Suppressor macrophage treated with lipopolysaccharide for 1 hour (primary cell): ENCODE measurements at places on chromosomes 16 and 17.

GRCh38 chr17:65261152-65261551, 124.0 kb downstream of the RGS9 start:
- DNase-seq = no peak

GRCh38 chr17:40448213-40448638, 5.0 kb downstream of the IGFBP4 start:
- DNase-seq = peak; percentile 70

DNA sequence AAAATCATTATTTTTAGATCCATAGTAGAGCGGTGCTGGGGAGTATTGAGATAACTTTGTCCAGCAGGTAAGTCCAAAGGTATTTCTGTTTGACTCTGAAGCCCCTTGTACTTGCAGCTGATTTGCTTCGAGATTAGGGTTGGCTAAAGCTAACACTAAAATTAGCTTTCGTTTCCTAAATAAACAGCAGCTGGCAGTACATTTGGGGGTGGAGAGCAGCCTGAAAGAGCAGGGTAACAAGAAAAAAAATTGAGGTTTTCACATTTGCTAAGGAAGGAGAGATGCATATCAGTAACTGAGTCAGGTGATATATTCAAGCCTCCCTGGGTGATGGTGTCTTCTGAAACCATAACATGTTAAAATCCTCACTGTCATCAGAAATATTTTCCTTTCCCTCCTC, 37.4 kb upstream of the TMC5 start:
- DNase-seq = no peak

DNA sequence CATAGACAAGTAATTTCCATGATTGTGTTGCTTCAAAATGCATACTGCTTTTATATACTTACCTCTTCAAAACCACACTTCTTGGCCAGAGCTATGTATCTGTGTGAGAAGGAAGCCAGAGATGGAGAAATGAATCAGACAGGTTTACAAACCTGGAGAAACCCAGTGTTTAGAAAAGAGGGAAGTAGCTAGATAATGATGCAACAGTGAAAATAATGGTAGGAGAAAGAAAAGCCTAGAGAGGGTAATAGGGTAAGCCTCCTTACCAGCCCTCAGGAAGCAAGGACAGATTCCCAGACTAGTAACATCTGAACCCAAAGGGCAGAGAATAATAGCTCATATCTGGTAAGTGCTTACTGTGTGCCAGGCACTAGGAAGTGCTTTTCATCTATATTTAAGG, 250.3 kb upstream of the CDH11 start:
- DNase-seq = peak; percentile 3

- no peak for DNase-seq
Observed at GRCh38 chr16:2236337-2237101, at the start of gene DNASE1L2. Gene DNASE1L2 (plus strand): TSS chr16:2236444. CDS start chr16:2236817, 373 bp downstream.

- DNase-seq = peak; percentile 48
Observed at GRCh38 chr17:3964203-3965117, at the start of gene ATP2A3. Gene ATP2A3 (minus strand): TSS chr17:3964437. CDS start chr17:3964291, 146 bp downstream.

DNA sequence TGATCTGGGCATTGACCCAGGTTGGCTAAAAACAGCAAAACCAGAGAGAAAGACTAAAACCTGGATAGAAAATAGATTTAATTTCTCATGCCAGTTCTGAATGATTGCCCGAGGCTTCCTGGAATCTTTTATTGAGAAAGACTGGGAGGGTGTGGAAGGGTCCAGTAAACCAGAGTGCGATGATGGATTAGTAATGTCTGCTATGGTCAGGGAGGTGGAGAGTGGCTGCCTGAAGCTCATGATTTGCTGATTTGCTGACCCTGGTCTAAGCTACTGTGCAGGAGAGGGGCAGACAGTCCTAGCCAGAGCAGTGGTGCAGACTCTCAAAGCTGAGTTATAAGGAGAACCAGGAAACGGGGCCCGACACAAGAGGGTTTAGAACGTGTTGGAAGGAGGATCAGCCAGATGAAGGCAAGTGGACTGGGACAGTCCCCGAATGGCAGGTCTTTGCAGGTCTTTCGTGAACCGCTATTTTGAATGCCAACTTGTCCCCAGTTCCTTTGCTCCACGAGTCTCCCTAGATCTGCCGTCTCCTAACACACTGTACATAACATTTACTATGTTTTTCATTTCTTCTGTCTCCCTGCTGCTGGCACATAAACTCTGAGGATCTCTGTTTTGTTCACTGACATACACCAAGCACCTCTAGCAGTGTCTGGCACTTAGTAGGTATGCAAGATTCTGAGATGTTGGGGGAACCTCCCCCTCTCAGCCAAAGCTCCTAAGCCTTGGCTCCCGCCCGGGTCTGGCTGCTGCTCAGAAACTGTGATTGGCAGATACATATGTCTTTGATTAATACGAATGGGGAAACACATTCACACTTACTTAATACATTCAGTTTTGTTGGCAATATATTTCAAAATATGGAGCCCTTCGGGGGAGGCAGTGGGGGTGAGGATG, 237.3 kb upstream of the TNRC6C start:
- DNase-seq = no peak

GRCh38 chr17:1714980-1715802, 5.0 kb upstream of the TLCD2 start:
- DNase-seq = peak; percentile 91

GRCh38 chr17:57862694-57863667, 13.1 kb upstream of the MRPS23 start:
- DNase-seq = no peak

GRCh38 chr17:72417627-72418026, 296.8 kb downstream of the SOX9 start:
- DNase-seq = no peak

DNA sequence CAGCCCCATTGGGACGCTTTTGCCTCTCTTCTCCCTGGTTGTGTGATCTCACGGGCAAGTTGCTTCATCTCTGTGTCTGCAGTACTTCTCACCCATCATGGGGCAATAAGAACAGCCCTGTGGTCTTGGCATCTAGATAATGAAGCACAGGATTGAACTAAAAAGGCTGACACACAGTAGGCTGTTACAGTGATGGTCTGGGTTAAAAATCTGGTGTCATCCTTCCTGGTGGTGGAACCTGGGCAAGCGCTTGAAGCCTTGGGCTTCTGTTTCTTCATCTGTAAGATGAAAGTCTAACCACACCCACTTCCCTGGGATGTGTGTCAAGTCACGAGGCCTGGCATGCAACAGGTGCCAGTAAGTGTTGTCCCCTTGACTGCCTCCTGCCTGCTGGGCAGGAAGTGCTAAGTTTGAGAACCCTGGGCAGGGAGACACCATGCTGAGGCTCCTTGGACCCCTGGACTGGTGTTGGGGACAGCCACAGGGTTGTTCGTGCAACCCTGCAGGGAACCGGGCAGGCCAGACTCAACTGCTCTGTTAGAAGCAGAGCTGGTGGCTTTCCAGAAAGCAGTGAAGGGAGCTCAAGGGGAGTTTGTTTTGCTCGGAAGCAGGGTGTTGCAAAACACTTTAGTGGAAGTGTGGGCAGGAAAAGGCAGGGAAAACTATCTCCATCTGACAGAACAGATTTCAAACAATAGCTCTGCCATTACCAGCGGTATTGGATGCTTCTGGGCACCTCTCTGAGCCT, 5.9 kb upstream of the MAP2K3 start:
- DNase-seq = no peak

DNA sequence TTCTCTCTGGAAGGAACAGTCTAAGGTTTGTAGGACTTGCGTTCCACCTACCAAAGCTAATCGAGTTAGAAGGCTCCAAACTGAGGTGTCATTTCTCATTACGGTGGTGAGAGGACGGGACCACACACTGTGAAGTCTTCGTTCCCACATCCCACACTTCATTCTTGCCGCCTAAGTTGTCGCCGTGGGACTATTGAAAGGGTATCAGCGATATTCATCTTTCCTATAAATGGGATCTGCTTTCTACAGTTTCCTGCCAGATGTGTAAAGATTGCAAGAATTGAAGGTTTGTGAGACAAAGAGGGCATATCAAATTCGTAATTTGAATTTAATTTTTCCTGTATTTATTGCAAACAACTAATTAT, 608 bp upstream of the TRIM37 start:
- DNase-seq = no peak

DNA sequence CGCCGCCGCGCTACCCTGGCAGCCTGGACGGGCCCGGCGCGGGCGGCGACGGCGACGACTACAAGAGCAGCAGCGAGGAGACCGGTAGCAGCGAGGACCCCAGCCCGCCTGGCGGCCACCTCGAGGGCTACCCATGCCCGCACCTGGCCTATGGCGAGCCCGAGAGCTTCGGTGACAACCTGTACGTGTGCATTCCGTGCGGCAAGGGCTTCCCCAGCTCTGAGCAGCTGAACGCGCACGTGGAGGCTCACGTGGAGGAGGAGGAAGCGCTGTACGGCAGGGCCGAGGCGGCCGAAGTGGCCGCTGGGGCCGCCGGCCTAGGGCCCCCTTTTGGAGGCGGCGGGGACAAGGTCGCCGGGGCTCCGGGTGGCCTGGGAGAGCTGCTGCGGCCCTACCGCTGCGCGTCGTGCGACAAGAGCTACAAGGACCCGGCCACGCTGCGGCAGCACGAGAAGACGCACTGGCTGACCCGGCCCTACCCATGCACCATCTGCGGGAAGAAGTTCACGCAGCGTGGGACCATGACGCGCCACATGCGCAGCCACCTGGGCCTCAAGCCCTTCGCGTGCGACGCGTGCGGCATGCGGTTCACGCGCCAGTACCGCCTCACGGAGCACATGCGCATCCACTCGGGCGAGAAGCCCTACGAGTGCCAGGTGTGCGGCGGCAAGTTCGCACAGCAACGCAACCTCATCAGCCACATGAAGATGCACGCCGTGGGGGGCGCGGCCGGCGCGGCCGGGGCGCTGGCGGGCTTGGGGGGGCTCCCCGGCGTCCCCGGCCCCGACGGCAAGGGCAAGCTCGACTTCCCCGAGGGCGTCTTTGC, 3.1 kb downstream of the HIC1 start:
- DNase-seq = no peak

DNA sequence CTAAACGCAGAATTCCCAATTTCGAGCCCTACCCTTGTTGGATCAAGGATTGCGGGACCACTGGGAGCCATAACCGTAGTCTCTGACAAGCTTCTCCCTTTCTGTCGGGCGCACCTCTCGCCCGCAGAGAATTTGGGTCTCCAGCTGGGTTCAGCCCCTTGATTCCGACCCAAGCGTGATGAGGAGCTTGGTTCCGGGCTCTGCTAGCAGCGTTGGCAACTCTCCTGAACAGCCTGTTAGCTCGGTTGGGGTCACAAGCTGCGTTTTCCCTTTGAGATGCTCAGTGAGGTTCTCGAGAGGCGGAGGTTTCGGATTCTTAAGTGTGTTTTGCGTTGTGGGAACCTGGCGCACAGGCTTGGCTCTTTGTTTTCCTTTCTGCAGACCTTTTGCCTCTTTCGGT, 655 bp downstream of the ATXN1L start:
- peak; percentile 23 for DNase-seq

GRCh38 chr17:9435165-9435564, 140.5 kb downstream of the STX8 start:
- no peak for DNase-seq

DNA sequence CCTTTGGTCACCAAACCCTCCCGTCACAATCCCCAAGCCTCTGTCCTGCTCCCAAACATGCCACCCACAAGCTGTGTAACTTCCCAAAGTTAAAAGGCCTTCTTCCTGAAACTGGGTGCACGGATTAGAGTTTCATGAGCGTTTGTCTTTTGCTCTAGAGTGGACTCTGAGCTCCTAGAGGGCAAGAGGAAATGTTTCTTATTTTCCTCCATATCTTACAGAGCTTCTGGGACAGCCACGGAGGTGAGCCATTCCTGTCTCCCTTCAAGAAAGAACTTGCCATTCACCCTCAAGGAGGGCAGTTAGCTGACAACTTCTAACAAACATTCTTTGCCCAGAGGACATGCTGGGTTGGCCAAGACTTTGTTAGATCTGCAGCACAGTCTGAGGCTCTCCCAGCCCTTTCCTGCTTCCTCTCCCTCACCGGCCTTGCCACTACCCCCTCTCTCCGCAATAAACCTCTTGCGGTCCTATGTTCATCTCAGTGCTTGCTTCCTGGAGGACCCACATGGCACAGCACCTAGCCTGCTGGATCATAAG, 2.6 kb upstream of the MYCBPAP start:
- DNase-seq = peak; percentile 15

GRCh38 chr16:27446721-27447120, 44.7 kb downstream of the IL21R start:
- no peak for DNase-seq

- no peak for DNase-seq
Observed at GRCh38 chr16:27112093-27112811, 45.5 kb downstream of the C16orf82 start.

DNA sequence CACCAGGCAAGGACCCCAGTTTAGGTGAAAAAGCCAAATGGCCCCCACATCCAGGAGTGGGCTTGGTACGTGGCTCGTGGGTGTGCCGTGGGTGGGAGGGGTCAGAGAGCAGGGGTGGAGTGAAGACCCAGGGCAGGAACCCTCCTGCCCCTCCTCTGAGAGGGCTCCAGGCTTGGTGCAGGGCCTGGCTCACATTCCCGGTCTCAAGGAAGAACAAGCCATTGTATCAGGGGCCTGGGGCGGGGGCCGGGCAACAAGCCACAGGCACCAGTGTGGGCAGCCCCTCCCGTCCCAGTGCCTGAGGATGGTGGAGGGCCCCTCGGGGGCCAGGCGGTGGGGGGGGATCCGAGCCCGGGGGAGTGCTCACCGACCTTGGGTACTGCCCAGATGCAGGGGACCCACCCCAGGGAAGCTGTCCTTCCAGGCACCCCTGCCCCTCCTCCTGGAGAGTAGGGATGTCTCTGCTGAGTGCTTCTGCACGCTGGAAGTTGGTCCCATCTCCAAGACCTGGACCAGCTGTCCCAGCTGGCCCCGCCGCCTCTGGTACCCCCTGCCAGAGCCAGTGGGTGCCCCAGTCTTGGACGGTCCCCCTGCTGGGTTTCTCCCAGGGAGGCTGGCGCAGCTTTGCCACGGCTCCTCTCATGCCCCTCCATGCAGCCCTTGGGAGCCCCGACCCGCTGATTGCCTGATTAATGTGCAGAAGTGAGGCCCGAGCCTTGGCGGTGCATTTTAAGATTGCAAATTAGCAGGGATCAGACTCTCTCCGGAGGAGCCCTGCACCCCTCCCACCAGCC, 83.7 kb downstream of the RTN4RL1 start:
- no peak for DNase-seq

DNA sequence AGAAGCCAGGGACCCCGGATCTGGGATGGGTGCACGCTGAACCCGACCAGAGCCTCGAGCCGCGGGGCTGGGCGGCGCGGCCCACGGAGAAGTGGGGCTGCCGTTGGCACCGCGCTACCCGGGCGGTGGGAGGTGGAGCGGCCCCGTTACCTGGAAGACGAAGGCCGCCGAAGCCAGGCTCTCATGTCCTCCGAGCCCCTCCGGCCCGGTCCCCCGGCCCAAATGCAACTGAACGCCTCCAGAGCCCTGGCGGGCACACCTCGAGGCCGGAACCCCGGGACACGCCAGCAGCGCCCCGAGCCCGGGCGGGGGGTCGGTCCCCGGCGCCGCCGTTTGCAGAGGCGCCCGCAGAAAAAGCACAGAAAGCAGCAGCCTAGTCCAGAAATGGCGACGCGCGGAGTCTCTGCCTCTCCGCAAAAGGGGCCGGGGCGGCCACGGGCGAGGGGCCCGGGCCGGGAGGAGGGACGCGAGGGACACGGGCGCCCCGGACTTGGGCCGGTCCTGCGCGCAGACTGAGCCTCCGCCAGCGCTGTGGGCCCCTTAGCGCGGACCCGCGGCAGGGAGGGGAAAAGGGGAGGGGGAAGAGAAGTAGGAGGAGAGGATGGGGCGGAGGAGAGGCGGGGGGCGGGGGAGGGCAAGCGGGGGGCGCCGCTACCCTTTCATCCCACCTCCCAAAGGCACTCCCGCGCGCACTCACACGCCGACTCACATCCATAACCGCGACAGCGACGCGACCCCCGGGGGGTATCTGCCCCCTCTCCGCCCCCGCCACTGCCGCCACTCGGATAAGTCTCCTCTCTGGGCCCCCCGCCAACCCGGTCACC, 1.4 kb downstream of the AXIN2 start:
- peak; percentile 9 for DNase-seq

GRCh38 chr17:2042933-2043332, 1.1 kb downstream of the OVCA2 start:
- DNase-seq = no peak
